ENCODE measurements at places on chromosomes 6 and 20. TPM values are rescaled to one million over a fixed set of nuclear protein-coding genes. Genes with fewer than 3 reads are reported as not detected.

DNA sequence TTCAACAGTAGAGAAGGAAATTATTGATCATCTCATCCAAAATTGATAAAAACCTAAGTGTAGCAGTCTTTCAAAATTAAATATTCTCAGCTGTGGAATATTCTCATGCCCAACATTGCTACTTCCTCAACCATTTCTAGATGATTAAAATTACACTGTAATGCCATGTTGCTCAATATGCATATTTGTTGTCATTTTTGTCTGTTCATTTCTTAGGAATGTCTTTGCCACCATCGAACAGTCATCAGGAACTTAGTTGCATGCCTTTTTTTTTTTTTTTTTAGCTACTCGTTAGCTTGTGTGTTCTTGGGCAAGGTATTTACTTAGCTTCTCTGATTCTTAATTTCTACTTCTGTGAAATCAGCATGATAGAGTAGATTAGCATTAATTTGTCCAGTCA is 188.6 kb downstream of the DTNBP1 start:
- peak; percentile 57 for DNase-seq

DNA sequence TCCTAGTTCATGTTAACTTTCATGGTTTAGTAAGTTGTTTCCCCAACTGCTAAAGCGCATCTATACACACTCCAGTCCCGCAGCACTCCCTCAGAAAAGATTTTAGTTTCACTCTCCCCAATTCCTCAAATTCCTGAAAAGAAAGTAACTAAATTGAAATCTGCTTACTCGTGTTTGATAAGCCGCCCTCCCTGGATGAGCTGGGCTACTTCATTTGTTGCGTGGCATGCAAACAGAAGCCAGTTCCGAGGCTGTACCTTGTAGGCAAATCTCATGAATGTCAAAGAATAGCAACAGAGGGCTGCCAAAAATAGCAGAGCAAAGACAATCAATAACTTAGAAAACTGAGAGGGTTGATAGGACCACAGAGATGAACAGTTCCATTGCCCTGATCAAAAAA is 16.9 kb downstream of the MPC1 start:
- DNase-seq, result no peak

The SLC17A1 gene
- total RNA-seq, result not detected

The SNAI1 gene
- not detected for total RNA-seq

The SLC17A2 gene
- not detected for total RNA-seq

- peak; percentile 54 for DNase-seq
These were observed 452 bp downstream of the TRAF3IP2 start for GRCh38 chr6:111605100-111605751.

DNA sequence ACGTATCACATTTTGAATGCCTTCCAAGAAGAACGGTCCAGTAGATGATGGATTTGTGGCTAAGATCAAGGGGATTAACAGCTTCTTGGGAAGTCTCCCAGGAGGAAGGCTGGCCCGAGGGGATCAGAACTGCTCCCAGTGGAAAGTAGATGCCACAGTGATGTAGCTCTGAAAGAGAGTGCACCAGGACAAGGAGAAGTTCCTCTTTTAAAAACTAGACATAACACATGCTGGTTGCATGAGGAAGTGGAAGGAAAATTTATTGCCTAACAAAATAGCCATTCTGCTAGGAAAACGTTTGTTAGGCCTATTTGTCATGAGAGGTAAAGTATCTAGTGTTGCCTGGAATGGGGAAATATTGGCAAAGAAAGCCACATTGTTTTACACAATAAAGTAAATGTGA is 87.8 kb downstream of the CDH26 start:
- DNase-seq, result no peak

GRCh38 chr6:8180327-8181159 is 78.2 kb upstream of the EEF1E1 start:
- DNase-seq, result peak; percentile 55

DNA sequence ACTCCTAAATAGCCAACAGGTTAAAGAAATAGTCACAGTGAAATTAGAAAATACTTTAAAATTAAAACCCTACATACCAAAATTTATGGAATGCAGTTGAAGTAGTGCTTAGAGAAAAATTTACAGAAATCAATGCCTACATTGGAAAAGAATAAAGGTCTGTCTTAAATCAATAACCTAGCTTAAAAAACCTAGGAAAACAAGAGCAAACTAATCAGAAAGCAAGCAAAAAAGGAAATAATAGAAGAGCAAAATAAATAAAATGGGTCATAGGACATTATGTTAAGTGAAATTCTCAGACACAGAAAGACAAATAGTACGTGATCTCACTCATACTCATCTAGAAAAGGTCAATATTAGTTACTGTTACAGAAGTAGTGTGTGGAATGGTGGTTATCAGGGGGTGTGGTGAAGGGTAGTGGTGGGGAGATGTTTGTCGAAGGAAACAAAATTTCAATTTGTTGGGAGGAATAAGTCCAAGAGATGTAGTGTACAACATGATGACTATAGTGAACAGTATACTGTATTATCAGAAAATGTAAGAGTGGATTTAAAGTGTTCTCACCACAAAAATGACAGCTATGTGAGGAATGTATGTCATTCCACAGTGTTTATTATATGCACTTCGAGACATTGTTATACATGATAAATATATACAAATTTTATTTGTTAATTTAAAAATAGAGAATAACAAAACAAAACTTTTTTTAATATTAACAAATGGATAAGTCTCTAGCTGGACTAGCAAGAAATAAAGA is 423.6 kb downstream of the CDH26 start:
- no peak for DNase-seq

GRCh38 chr20:36113566-36114250 is 40.8 kb upstream of the EPB41L1 start:
- DNase-seq, result no peak

The SLC22A1 gene
- 2.5 TPM for total RNA-seq

- no peak for DNase-seq
These were observed 55.3 kb upstream of the CTNNBL1 start for GRCh38 chr20:37638527-37638926.

DNA sequence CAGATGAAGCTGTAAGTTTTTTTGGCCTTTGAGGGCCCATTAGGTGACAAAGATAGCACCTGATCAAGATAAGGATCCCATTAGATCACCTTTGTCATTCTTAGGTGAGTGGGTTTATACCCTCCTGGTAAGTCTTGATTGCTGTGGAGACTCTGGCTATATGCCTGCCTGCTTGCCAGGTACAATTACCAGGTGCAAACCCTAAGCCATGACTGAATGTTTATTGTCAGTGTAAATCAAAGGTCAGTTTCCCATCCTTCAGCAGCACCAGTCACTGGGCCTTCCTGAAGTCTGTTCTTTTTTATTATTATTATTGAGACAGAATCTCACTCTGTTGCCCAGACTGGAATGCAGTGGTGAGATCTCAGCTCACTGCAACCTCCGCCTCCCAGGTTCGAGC is 106.4 kb upstream of the FOXO3 start:
- DNase-seq, result no peak

GRCh38 chr20:59157961-59158541 is 5.6 kb upstream of the ZNF831 start:
- DNase-seq, result no peak

The ZNF831 gene
- total RNA-seq, result not detected

DNA sequence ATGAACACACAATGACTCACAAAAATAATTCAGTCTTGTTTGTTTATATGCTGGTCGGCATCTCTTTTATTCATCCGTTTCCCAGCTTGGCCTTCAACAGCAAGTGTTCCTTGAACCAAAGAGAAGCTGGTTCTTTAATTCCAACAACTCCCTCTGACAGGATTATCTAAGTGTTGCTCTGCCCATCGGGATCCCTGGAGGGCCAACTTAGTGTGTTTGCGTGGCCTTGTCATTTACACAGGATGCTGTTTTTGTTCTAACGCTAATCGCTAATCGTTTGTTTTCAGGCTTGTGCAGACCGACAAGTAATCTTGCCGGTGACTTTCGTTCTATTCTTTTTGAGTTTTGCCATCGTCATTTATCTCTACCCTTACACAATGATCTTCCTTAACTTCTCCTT is 267.4 kb upstream of the EXOC2 start:
- DNase-seq, result no peak

The BMP6 gene
- total RNA-seq, result 1.2 TPM

- DNase-seq, result no peak
These were observed 188.0 kb upstream of the SLC24A3 start for GRCh38 chr20:19024296-19025035.

DNA sequence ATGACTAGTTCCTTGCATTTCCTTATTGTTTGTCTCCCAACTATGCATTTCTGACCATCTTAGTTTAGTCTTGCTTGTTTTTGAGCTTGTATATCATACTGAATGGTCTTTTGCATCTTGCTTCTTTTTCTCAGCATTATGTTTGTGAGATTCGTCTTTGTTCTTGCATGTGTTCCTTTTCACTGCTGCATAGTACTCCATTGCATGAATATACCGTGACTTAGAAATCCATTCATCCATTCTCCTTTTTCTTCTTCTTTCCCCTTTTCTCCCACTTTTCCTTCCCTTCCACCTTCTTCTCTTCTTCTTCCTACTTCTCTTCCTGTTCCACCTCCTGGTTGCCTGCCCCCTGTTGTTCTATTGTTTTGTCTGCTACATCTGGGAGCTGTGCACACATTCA is 42.8 kb downstream of the CDH22 start:
- no peak for DNase-seq

The E2F3 gene
- total RNA-seq, result 12.7 TPM

DNA sequence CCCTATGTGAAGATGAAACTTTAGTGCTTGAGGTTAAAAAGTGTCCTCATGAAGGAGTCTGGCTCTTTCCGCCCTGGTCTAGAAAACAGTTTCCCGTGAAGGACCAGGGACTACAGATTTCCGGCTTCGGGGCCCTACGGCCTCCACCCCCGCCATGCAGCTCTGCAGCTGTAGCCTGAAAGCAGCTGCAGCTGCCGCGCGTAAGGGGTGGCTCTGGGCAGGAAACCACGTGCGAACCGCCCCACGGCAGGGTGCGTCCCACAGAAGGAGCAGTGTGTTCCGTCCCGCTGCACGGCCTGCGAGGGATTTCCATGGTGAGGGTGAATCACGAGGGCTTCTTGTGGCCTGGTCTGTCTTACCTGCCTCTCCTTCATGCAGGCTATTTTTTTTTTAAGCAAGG is 117.0 kb downstream of the ERMARD start:
- DNase-seq, result no peak

DNA sequence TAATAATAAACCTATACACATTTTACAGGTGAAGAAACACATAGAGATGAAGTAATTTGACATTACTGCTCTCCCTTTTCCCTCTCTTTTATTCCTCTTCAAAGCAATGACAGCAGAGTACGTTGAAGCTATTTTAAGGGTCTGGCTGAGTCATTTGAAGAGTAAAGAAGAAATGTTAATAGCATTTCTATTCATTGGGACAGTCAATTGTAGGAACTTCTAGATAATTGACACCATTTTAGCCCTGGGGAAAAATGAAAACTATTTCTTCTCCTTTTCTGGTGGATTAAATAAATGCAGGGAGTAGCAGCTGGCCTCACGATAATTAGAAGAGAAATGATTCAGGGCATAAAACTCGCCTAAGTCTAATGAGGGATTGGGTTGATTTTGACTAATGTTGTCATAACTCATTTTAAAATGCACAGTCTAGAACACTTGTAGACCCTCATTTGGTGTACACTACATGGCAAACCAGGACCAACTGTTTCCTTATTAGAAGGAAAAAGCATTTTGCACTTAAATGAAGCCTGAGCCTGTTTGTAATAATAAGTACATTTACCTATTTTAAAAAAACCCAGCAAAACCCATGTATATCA is 48.1 kb downstream of the RIPOR2 start:
- DNase-seq, result no peak

GRCh38 chr6:9140951-9141460 is 705.7 kb upstream of the SLC35B3 start:
- no peak for DNase-seq

DNA sequence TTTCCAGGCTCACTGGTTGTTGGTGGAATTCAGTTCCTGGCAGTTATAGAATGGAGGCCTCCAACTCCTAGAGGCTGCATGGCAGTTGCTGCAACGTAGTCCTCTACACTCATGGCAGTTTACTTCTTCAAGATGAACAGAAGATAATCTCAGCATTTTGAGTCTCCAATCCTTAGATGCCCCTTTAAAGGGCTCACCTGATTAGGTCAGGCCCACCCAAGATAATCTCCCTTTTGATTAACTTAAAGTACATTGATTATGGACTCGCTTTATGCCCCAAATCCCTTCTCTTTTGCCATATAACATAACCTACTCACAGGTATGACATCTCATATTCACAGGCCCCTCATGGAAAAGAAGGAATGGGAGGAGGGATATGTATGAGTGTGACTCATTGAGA is 76.4 kb downstream of the ZNF133 start:
- no peak for DNase-seq

The IP6K3 gene
- total RNA-seq, result 0.33 TPM

- DNase-seq, result peak; percentile 37
These were observed 34.2 kb upstream of the SRPK1 start for GRCh38 chr6:35955071-35955470.

GRCh38 chr6:46850792-46851191 is 57.6 kb downstream of the MEP1A start:
- DNase-seq, result peak; percentile 12

The GRIK2 gene
- 2.8 TPM for total RNA-seq

DNA sequence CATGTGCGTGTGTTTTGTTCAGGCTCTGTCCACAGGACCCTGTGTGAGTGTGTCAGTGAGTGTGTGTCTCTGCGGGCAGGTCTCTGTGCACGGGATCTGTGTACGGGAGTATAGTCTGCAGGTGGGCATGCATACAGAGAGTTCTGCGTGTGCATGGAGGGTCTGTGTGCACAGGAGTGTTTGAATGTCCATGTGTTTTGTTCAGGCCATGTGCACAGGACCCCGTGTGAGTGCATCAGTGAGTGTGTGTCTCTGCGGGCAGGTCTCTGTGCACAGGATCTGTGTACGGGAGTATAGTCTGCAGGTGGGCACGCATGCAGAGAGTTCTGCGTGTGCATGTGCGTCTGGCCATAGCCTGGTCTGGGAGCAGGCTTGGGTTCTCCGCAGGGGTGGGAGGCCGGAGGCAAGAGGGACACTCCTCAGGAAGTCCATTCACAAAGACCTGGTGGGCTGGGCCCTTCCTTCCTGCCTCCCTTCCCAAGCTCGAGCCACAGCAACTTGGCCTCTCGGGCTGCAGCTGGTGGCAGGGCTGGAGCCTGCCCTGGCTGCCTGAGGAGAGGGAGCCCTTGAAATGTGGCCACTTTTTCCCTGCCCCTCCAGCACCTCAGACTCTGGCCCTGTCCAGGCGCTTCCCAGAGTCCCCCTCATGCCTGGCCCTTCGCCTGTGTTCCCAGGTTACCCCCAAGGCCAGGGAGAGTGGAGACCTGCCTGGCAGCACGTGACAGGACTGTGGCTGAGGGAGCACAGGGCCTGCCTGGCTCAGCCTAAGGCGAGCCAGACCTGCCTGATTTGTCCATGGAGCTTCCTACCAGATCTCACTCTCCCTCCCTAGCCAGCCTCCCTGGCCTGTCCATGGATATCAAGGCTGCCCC is 6.8 kb downstream of the HSPA12B start:
- DNase-seq, result no peak

GRCh38 chr6:141152951-141153350 is 979.8 kb upstream of the GJE1 start:
- DNase-seq, result no peak

DNA sequence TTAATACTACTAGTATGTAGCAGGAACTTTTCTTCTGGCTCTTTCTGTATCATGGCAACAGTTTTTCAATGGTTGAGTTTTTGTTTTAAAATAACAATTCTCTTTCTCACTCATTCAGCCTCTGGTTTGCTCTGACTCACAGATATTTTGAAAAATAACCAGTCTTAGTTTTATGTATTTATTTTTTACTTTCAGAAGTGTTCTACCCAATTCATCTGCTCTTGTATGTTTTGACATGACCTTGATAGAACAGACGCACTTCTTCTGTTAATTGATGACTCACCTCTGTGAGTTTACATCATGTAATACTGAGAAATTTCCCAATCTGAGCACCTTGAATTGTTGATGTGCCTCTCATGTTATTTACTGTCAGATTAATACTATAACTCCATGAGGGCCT is 178.9 kb downstream of the SASH1 start:
- peak; percentile 43 for DNase-seq

Measured in mammary epithelial cell (primary cell).